ENCODE measurements at places on chromosomes 4 and X. TPM values are rescaled to one million over a fixed set of nuclear protein-coding genes. Genes with fewer than 3 reads are reported as not detected.

GRCh38 chr4:104909376-104909775 lies 237.3 kb upstream of the TET2 start:
- no peak for DNase-seq

Gene HMX1
- 0.80 TPM for total RNA-seq

DNA sequence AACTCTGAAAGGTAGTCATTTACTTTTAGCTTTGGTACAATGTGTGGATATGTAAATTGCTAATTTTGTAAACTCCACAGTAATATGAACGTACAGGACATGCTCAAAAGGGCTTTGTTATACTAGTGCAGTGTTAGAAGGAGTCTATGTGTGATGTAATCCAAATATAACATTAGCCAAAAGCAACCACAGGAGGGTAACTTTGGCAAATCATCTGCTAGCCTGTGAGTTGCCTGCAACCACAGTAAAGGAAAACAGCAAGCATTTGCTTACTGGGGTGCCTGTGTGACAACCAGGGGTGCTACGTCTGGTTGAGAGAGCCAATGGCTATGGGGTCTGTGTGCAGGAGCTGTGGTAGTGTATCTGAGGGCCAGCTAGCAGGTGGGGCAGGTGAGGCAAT lies 245.8 kb downstream of the ADAMTS3 start:
- DNase-seq: no peak

Gene NEUROG2
- not detected for total RNA-seq

Gene ABCG2
- total RNA-seq: 310 TPM

DNA sequence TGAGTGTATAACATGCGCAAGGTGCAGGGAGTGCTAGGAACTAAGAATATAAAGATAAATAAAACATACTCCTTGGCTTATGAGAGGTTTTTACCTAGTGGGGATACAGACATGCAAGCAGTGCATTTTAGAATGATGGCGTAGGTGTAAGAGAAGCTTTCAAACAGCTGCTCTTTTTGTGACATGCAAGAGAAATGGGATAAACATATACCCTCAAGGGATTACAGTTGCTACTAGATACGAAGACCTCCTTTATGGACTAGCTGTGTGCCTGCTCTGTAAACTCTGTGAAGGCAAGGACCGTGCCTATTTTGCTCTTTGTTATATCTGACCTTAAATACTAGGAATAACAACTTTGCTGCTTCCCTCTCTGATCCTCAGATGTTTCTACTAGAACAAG lies 39.0 kb upstream of the SLITRK4 start:
- no peak for DNase-seq

GRCh38 chr4:52111995-52112394 lies 60.9 kb downstream of the SPATA18 start:
- no peak for DNase-seq

Gene BCAP31
- 132 TPM for total RNA-seq

Gene PCDH19
- total RNA-seq: 0.06 TPM

DNA sequence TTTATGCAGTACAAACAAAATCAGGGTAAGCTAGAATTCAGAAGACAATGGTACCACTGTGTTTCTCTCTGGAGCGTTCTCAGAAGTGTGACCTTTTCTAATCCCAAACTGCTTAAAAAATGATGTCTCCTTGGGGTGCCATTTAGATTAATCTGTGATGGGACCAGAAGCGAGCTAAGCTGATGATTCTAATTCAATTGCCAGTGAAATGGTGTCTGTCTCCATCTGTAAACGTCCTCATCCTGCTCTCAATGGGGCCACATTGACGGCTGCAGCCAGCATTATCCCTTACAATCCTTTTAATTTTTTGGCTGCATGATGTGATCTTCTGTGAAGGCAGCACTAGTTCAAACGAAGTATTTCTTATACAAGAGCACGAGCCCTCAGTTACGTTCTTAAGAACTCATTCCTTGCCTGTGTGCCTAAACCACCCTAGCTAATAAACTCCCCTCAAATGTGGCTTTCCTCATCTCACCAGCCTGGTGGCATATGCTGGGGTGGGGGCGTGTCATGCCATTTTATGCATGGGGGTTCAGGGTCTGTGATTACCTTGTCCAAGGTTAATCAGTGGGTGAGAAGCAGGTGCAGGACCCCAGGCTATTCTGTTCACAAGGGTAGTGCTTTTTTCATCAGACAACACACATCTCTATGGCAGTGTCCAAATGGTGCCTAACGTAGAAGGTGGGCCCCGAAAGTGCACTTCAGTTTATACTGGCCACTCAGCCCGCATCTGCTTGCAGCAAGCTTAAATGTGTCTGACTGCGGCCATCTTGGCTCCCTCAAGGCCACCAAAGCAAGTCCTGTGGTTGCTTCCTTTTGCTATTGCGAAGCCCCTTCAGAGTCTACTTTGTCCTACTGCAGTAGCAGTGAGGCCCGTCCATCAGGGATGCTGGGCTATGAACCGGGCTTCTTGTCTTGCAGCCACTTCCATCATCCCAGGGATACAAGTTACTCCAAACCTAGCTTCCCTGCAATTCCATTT lies 45.7 kb upstream of the SLC2A9 start:
- no peak for DNase-seq

DNA sequence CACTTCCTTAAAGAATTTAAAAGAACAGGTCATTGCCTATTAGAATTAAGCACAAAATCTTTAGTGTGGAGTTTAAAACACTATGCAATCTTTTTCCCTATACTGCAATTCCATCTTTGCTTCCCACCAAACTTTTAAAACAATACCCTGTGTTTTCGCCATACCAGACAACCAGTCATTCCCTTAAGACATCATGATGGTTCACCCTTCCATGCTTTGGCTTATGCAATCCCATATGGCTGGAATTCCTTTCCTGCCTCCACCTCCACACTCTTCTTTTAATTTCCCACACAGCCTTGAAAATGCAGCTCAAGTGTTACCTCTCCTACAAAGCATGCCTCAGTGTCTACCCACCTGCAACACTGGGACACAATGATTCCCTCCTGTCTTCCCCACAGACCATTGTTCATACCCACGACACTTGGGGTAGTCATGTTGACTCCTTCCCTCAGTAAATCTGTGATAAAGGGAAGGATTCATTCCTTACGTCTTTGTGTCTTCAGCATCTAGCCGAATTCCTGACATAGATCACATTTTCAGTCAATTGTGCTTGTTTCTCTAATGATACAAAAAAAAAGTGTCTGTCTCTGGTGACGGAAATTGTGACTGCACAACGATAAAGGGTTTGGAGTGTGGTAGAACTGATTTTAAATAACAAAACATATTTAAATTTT lies 166.3 kb downstream of the FNIP2 start:
- DNase-seq: no peak

Gene TXLNG
- total RNA-seq: 17.5 TPM

- no peak for DNase-seq
Measured at GRCh38 chrX:88863726-88864125, 116.7 kb downstream of the CPXCR1 start.

DNA sequence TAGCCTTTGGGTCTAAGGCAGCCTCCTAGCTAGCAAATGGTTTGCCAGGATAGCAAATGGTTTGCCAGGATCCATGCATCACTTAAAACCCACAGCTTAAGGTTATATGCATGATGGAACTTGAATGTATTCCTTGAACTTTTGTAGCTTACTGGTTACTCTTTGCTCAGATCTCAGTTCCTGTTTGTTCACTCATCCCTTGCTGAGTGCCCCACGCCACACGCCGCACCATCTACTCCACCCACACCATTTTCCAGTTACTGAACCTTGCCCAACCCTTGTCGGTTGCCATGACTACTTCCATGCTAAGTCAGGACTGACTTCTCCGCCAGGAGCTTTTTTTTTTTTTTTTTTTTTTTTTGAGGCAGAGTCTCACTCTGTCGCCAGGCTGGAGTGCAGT lies 29.5 kb upstream of the XIAP start:
- no peak for DNase-seq
